ENCODE measurements at places on chromosomes 11 and 22. TPM values are rescaled to one million over a fixed set of nuclear protein-coding genes. Genes with fewer than 3 reads are reported as not detected.

GRCh38 chr11:66688561-66689534, 11.2 kb upstream of the RBM4B start:
- no peak overlapping the region for H3K4me3 ChIP-seq
- peaks cover 60% of the 10 kb centered on the region for H3K36me3 ChIP-seq
- H3K4me1 ChIP-seq: no peaks in the 10 kb centered on the region
- no peak overlapping the region for H3K27ac ChIP-seq
- no peaks in the 10 kb centered on the region for H3K27me3 ChIP-seq

DNA sequence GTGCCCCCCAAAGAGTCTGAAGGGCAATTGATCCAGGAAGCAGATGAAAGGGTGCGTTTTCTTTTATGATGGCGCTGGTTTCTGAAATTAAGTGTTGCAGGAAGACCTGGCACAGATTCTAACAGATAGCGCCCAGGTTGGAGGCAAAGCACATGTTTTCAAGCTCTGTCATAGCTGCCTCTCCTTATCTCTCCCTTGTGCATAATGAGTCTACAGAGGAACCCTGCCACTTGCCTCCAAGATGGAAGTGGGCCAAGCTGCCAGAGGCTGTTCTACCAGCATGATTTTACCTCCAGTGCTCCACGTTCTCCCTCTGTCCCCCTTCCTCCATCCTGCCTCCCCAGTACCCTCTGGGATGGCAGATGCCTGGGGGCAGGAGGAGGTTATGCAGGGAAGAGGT, 30.0 kb upstream of the TLCD5 start:
- no peak overlapping the region for H3K4me3 ChIP-seq
- DNase-seq: no peak
- peaks cover 61% of the 10 kb centered on the region for H3K27me3 ChIP-seq
- no peak overlapping the region for H3K27ac ChIP-seq

DNA sequence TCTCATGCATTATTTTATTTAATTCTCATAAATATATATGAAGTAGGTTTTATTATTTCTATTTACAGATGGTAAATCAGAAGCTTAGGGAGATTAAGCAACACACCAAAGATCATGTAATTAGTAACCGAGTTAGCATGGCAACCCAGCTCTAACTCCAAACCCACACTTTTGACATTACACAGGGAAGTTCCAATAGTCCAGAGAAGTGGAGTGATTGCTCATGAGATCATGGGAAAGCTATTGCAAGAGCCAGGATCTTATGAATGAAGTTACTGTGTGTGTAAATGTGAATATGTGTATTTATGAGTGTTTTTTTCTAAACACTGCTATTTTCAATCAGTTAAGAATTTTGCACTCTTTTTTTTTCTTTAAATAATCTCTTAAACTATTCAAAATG, 225.8 kb upstream of the KIRREL3 start:
- DNase-seq: no peak
- no peaks in the 10 kb centered on the region for H3K4me1 ChIP-seq
- H3K27ac ChIP-seq: no peak overlapping the region
- no peaks in the 10 kb centered on the region for H3K36me3 ChIP-seq
- no peak overlapping the region for H3K4me3 ChIP-seq

- H3K4me3 ChIP-seq: no peak overlapping the region
- no peaks in the 10 kb centered on the region for H3K4me1 ChIP-seq
- no peak for DNase-seq
- peaks cover 14% of the 10 kb centered on the region for H3K27me3 ChIP-seq
Measured at GRCh38 chr22:19620742-19621371, 93.4 kb upstream of the SEPTIN5 start.

DNA sequence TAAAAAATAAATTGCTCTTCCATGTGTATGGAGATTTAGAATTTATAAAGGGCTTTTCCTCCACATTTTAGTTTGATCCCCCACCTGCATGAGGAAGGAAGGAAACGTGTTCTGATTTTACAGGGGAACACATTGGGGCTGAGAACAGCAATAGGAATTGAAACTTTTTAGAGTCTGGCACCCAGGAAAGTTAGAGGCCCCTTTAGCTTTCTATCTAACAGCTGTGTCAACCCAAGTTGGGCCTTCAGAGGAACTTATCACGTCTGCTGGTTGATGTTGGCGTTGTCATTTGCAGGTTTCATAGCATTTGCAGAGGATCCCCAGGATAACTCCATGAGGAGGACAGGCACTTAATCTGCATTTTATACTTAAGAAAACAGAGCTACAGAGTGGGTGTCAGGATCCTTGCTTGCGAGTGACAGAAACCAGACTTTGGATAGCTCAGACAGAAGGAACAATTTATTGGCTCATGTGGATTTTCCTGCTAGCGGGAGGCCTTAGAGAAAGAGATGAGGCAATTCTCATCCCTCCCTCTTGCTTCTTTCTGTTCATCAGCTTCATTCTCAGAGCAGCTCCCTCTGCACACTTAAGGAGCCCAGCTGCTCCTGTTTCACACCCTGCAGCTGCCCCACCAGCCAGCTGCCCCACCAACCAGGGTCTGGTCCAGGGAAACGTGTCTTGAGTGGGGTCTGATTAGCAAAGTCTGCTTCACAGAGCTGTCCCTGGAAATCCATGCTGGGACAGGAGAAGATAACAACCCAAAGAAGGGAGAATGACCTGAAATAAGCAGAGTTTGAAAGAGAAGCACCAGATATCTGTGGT, 92.5 kb upstream of the OR4B1 start:
- H3K27ac ChIP-seq: no peak overlapping the region
- DNase-seq: no peak
- H3K4me3 ChIP-seq: no peak overlapping the region
- no peaks in the 10 kb centered on the region for H3K4me1 ChIP-seq

GRCh38 chr11:42974510-42975179, 337.2 kb upstream of the API5 start:
- H3K36me3 ChIP-seq: no peaks in the 10 kb centered on the region
- H3K4me3 ChIP-seq: no peak overlapping the region
- H3K27ac ChIP-seq: no peak overlapping the region
- H3K4me1 ChIP-seq: no peaks in the 10 kb centered on the region

GRCh38 chr22:47457509-47458300, 695.3 kb downstream of the TBC1D22A start:
- no peak overlapping the region for H3K27ac ChIP-seq
- H3K36me3 ChIP-seq: no peaks in the 10 kb centered on the region
- H3K27me3 ChIP-seq: no peaks in the 10 kb centered on the region
- no peaks in the 10 kb centered on the region for H3K4me1 ChIP-seq

DNA sequence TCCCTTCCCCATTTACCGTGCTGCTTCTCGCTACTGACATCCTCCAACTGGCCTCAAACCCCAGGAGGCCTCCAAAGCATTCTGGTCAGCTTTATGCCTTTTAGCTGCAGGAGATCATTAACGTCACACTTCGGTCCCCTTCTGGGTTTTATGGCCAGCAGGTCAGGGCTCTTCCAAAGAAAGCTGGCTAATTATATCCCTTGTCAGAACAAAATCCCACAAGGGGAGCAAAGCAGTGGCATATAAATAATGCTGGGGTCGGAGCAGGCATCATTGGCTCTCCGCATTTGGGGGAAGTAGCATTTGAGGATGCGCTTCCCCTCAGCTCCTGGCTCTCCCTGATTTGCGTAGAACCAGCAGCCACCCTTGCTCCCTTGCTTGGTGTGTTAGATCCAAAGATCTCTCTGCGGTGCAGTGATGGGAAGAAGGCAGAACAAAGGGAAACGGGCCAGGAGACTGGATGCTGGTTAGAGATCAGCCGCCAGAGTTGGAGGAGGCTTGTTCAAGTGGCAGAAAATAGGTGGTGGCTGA, 117.4 kb downstream of the DBX1 start:
- peaks cover 100% of the 10 kb centered on the region for H3K36me3 ChIP-seq
- H3K27me3 ChIP-seq: no peaks in the 10 kb centered on the region
- peaks cover 40% of the 10 kb centered on the region for H3K4me1 ChIP-seq
- no peak overlapping the region for H3K4me3 ChIP-seq

DNA sequence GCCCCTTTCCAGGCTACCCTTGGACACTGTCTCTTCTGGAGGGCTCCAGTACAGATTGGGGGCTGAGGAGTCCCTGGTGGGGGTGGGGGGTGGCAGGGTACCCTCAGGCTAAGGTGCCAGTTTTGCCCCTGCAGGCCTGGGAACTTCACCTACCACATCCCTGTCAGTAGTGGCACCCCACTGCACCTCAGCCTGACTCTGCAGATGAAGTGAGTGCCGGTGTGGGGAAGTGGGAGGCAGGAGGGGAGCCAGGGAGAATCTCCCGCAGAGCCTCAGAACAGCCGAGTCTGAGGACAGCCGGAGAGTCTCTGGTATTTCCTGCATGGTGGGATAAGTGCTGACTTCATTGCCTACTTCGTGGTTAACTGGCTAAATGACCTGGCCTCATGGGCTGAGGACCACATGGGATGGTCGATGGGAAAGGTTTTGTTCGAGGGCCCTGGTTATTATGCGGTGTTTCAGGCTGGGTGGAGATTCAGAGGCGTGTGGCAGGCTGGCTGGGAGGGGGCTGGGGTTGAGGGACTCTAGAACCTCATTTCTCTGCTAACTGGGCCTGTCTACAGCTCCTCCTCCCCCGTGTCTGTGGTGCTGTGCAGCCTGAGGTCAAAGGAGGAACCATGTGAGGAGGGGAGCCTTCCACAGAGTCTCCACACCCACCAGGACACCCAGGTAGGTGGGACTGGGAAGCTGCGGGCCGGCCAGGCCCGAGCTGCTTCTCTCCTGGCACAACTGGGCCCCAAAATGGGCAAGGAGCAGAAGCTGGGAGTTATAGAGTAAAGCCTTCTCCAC, 8.5 kb downstream of the TMEM258 start:
- no peaks in the 10 kb centered on the region for H3K27me3 ChIP-seq
- H3K36me3 ChIP-seq: peaks cover 7% of the 10 kb centered on the region
- no peak overlapping the region for H3K27ac ChIP-seq

- H3K4me3 ChIP-seq: no peak overlapping the region
- H3K27ac ChIP-seq: no peak overlapping the region
- H3K4me1 ChIP-seq: no peaks in the 10 kb centered on the region
- DNase-seq: peak; percentile 60
Measured at GRCh38 chr22:22710719-22711531, 66.5 kb downstream of the GGTLC2 start.

- H3K4me3 ChIP-seq: no peak overlapping the region
- no peaks in the 10 kb centered on the region for H3K27me3 ChIP-seq
- H3K4me1 ChIP-seq: peaks cover 40% of the 10 kb centered on the region
- H3K36me3 ChIP-seq: peaks cover 98% of the 10 kb centered on the region
Measured at GRCh38 chr22:20565079-20565734, 57.8 kb downstream of the MED15 start.

DNA sequence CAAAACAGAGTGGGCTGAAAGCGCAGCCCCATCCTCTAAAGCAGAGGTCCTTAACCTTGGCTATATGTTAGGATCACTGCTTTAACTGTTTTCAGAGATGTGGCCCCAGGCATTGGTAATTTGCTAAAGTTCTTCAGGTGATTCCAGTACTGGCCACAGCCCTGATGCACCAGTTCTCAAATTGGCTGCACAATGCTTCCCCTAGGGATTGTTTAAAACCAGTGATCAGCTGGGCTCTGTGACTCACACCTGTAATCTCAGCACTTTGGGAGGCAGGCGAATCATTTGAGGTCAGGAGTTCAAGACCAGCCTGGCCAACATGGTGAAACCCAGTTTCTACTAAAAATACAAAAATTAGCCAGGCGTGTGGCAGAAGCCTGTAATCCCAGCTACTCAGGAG, 8.4 kb upstream of the IRAG1 start:
- H3K4me1 ChIP-seq: no peaks in the 10 kb centered on the region
- H3K36me3 ChIP-seq: no peaks in the 10 kb centered on the region
- H3K27ac ChIP-seq: no peak overlapping the region
- DNase-seq: no peak

DNA sequence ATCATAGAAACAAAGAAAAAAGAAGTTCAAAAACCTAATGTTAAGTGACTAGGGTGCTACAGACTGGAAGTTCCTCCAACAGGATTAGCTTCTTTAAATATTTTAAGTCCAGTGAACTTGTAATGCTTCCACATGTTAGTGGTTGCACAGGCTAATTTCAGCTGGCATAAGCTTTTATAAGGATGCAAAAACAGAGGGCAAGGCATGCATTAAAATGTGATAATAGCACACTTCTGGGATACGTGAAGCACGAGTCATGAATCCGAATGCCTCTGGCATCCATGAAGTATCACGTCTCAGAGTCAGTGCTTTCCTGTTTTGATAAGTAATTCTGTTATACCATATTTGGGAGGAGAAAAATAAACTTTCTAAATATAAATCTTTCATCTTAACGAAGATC, 106.8 kb downstream of the DCDC1 start:
- no peak for DNase-seq
- H3K4me1 ChIP-seq: no peaks in the 10 kb centered on the region
- H3K4me3 ChIP-seq: no peak overlapping the region
- no peaks in the 10 kb centered on the region for H3K36me3 ChIP-seq

DNA sequence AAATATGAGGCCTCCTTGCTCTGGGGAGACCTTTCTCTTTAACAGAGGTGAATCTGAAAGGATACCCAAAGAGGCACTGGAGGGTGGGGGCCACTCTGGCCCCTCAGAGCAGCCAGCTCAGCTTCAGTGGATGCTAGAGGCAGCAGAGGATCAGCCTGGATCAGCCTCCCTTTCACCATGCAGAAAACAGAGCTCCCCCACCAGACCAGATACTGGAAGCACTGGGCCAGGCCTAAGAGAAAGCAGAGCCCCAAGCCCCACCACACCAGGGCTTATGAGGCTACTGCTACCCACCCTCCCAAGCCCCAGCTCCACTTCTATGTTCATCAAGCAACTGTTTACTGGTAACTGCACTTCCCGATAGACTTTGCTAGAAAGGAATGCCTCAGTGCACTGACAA, 4.0 kb upstream of the SLC43A3 start:
- H3K27ac ChIP-seq: no peak overlapping the region
- peaks cover 37% of the 10 kb centered on the region for H3K4me1 ChIP-seq
- no peaks in the 10 kb centered on the region for H3K27me3 ChIP-seq
- no peak for DNase-seq
- H3K4me3 ChIP-seq: no peak overlapping the region

GRCh38 chr11:17369094-17369493, 17.5 kb downstream of the NCR3LG1 start:
- DNase-seq: no peak
- peaks cover 72% of the 10 kb centered on the region for H3K36me3 ChIP-seq
- no peak overlapping the region for H3K4me3 ChIP-seq
- no peaks in the 10 kb centered on the region for H3K27me3 ChIP-seq
- H3K4me1 ChIP-seq: no peaks in the 10 kb centered on the region
- no peak overlapping the region for H3K27ac ChIP-seq

The CABP4 gene
- not detected for total RNA-seq

The BTBD18 gene
- total RNA-seq: not detected

The CALCA gene
- total RNA-seq: not detected

The POU2AF2 gene
- not detected for total RNA-seq

The C11orf21 gene
- not detected for total RNA-seq

The FAM83F gene
- 41.3 TPM for total RNA-seq
